ENCODE measurements at places on chromosomes 1 and 21.
A peak's percentile ranks its signal among the peaks of the same experiment; 100 is the strongest.

GRCh38 chr1:12372761-12373160 is 142.9 kb downstream of the VPS13D start:
- DNase-seq = no peak

DNA sequence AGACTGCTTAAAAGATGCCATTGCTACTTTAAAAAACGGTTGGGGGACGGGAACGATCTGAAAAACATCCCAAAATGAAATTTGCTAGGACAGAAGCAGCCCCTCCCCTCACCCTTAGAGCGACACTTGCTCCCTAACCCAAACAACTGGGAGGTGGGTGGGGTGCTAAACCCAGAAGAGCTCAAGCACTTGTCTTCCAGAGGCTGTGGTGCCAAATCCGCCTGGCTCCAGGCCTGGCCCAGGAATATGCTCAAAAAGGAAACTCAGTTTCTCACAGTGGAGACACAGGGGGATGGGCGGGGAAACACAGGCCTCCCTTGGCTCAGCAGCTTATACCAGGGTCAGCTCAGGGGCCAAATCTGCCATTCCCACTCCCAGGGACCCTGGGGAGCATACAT is 644 bp upstream of the PBXIP1 start:
- DNase-seq = peak; percentile 34

DNA sequence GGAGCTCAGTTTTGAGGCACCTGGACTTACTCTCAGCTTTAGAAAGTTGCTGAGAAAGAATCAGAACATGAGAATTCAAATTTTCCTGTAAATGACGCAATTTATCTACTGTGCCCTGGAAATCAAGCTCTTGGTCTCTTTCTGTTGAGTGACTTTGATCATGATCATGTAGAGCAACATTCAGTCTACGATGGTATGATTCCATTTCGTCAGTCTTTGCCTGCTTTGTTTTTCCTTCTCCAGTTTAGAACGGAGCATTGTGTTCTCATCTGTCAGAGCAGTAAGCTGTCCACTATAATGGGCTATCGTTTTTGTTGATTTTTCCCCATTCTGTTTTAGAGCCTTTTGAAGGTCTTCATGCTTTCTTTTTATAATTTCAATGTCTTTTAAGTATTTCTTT is 20.7 kb downstream of the SFT2D2 start:
- DNase-seq = no peak

GRCh38 chr1:27538793-27539192 is 48.8 kb upstream of the WASF2 start:
- peak; percentile 90 for DNase-seq

DNA sequence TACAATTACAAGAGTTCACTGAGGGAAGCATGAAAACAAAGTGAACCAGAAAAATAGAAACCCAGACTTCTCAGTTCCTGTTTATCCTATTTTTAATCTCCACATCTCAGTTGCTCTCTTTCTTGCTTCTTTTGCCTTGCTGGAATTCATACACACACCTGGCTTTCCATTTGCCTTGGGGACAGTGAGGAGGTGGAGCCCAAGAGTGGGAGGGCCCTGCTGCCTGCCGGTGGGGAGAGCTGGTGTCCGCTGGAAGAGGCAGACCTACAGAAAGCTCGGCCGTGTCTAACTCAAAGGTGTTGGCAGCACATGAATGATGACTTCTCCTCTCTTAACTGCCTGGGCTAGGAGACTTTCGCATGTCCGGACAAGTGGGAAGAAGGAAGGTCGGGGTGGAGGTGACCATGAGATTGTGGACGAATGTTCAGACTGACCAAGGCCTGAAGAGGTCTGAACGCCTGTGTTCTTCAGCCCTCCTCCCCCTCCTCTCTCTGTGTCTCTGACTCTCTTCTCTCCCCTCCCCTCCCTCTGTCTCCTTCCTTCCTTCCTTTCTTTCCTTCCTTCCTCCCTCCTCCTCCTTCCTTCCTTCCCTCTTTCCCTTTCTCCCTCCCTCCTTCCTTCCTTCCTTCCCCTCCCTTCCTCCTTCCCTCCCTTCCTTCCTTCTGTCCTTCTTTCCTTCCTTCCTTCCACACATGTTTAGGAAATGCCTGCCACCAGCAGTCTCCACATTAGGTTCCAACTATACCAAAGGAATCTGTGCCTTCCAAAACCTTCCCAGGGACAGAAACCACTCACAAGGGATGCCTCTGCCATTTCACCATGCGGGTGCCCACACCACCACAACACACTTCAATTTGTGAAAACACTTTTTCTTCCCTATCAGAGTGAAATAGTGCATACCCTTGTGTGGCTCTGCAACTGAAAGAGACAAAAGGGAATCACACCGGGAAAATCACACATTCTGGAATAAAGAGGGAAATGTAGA is 157.3 kb upstream of the RUNX1 start:
- no peak for DNase-seq

DNA sequence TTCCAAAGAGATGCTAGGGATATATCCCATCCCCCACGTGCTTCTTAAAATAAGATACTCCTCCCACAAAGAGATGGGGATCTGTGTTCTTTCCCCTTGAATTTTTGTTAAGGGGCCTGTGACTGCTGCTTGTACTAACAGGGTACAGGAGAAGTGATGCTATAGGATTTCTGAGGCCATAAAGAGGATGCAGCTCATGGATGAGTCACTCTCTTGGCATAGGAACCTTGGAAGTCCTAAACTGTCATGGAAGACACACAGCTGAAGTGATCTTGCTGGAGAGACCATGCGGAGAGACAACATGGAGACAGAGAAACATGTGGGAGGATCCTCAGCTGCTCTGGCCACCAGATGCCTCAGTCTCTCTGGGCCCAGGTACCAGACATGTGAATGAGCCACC is 157.2 kb downstream of the S1PR1 start:
- no peak for DNase-seq

DNA sequence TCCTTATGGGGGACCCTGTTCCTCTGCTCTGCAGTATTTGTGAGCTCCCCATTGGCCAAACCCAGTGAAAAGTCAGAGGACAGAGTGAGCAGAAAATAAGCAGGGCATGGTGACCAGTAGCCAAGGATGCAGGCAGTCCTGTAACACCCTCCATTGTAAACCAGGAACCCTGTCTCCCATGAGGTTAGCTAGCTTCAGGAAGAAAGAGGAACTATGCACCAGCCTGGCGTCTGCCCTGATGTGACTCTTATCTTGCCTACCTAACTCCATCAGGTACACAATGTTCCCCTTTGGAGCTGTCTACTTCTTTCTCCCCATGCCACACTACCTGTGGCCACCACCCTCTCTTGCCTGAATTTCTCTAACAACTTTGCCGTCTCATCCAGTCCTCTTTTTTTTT is 119.2 kb downstream of the LRIG2 start:
- no peak for DNase-seq

GRCh38 chr1:171910786-171911185 is 69.5 kb downstream of the DNM3 start:
- no peak for DNase-seq

- no peak for DNase-seq
Measured at GRCh38 chr1:153122831-153123421, 9.6 kb upstream of the SPRR2F start.

GRCh38 chr1:99811075-99811474 is 39.1 kb upstream of the AGL start:
- DNase-seq = no peak

DNA sequence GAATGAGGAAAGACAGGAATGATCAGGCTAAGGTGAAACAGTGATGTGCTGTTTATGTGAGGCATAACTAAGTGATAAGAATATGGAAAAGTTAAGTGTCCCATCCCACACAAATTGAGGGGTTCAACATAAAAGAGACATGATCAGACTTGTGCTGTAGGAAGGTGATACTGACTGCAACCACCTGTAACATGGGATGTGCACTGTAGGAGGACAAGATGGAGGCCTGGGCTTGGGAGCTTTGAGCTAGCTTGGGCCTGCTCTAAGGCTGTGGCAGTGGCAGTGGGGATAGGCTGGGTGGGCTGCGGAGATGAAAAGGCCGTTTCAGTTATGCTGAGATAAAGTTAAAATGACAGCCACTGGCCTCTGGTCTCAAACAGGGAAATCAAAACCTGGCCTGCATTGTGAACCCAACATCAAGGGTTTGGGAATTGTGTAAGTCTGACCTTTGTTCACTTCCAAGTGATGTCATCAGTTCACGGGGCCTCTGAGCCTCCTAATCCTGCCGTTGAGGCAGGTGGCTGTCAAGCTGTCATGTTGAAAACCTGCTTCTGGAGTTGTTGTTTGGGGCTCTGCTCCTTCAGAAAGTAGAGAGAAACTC is 61.2 kb upstream of the TENT5C start:
- no peak for DNase-seq

GRCh38 chr1:233261206-233261605 is 34.3 kb downstream of the PCNX2 start:
- no peak for DNase-seq

GRCh38 chr1:10814312-10814711 is 17.9 kb upstream of the CASZ1 start:
- no peak for DNase-seq

- no peak for DNase-seq
Measured at GRCh38 chr21:17460094-17460493, 52.7 kb upstream of the CXADR start.

DNA sequence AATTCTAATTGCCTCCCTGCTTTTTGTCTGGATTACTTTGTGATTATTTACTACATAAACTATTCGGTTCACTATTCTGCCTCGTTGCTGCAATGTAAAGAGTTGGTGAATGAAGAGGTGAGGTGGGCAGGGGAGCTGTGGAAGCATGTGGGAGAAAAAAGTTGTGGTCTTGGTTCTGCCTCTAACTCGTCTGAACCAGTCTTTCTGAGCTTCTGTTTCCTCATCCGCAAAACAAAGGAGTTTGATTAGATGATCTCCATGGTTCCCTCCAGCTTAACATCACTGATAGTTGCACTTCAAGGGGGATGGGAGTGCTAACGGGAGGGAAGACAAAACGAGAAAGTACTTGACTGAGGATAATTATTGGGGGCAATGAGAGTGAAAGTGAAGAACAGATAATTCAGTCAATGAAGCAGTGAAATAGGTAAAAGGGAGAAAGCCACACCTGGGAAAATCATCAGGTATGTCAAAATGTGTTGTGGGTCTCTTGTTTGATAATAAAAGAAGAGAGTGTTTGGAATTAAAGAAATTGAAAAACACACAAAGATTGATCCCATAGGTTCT is 26.2 kb upstream of the UHMK1 start:
- DNase-seq = no peak

- no peak for DNase-seq
Measured at GRCh38 chr1:64139877-64140276, 63.5 kb upstream of the UBE2U start.

GRCh38 chr1:198865319-198865718 is 226.5 kb downstream of the PTPRC start:
- no peak for DNase-seq

GRCh38 chr1:182629499-182630096 is 25.4 kb upstream of the RGS16 start:
- DNase-seq = no peak

- no peak for DNase-seq
Measured at GRCh38 chr1:26541431-26541815, 11.9 kb downstream of the RPS6KA1 start.

- DNase-seq = peak; percentile 100
Measured at GRCh38 chr1:173867753-173868265, at the start of gene GAS5. Gene GAS5, minus strand, starts transcription at chr1:173867989.

DNA sequence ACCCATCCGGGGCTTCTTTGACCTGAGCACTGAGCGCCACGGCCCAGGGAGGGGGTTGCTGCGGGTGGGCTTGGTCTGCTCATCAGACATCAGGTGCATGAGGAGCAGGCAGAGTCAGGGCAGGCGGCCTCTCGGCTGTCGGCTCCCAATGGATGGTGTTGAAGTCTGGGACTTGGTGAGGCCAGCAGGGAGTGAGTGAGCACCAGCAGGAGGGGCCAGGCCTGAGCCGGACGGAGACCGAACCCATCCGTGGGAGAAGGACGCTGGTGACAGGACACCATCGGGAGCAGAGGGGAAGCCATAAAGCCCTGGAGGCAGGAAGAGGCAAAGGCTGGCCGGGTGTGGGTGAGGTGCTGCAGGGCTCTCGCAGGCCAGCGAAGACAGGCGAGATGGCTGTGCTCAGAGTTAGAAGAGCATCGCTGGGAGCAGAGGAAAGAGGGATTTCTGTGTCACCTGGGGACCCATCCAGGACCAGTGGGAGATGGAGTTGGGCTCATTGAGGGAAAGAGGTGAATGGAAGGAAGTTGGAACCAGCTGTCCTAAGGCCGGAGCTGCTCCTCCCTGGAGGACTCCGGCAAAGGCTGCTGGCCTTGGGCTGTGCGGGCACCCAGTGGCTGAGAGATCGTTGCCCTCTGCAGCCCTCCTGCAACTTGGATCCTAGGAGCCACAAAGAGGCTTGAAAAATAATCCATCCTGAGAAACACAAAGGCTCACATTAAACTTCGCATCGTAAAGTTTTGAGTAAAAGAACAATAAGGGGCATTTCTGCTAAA is 49.9 kb downstream of the PDE9A start:
- no peak for DNase-seq

GRCh38 chr21:42744520-42745445 is 91.4 kb downstream of the PDE9A start:
- DNase-seq = no peak

DNA sequence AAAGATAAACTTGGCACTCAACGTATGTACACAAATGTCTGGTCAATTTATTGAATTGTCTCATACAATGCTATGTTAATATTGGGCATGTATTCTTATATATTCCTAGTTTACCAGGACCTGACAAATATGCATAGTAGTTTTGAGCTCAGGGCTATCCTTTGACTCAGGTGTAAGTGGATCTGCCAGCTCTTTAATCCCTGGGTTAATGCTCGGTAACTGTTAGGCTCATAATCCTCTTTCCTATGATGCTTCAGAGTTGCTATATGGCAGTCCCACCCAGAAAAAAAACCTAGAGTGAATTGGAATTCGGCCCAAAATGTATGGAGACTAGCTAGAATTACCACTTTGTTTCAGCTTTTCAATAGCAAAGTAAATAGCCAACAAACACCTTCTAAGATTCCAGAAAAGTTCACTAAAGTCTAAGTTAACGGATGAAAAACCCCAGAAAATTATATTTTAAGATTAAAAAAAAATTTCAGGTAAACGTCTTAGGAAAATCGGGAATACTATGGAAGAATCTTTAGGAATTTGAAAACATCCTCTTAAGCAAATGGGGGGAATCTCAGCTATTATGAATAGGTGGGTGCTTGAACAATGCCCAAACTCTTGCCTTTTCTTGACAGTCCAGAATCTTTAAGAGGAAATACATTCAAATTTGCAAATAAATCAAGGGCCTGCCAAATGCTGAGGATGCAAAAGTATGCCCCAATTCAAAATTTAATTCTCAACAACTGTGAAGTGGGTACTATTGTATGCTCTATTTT is 10.9 kb downstream of the H3-3A start:
- DNase-seq = no peak

- DNase-seq = no peak
Measured at GRCh38 chr1:63318201-63318979, 4.0 kb upstream of the FOXD3 start.

DNA sequence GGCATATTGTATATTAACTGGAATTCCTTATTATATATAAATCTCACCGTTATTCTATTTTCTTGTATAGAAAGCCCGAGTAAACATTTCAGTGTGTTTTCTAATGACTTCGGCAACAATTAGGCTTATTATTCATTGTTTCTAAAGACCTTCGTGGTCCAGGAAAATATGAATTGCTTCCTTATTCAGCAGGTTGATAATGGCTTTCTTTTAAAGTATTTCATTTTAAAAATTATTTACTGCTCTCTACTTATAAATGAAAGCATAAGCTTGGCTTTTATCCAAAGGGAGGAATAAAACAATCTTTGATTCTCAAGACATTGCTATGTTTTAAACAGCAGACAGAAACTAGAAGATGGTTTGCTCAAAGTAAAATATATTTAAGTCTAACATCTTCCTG is 198.4 kb upstream of the RGS18 start:
- no peak for DNase-seq

GRCh38 chr1:50666849-50667248 is 243.6 kb upstream of the DMRTA2 start:
- no peak for DNase-seq

- DNase-seq = no peak
Measured at GRCh38 chr1:179966551-179966950, 11.9 kb downstream of the CEP350 start.

Data from foreskin fibroblast (primary cell).